ENCODE measurements at places on chromosomes 7 and 10. TPM values are rescaled to one million over a fixed set of nuclear protein-coding genes. Genes with fewer than 3 reads are reported as not detected.

NUTM2D gene
- 4.1 TPM for total RNA-seq

DNA sequence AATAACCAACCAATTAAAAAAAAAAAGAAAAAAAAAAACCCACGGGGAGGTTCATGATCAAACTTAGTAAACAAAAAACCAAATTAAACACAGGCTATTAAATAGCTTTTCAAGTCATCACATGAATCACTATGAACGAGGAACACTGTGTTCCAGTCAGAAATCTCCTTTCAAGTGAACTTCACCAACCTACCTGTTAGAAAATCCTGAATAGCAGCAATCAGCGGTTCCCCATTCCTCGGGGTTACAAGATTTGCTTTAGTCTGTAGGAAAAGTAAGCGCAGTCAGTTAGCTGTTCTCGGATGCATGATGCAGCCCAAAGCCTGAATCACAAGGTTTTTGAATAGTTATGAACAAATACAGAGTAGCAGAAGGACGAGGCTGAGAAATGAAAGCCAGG, 19.0 kb downstream of the POLR3A start:
- no peak for DNase-seq
- H3K4me3 ChIP-seq: no peak overlapping the region
- no peak overlapping the region for H3K27ac ChIP-seq
- H3K4me1 ChIP-seq: no peaks in the 10 kb centered on the region
- no peaks in the 10 kb centered on the region for H3K27me3 ChIP-seq
- peaks cover 29% of the 10 kb centered on the region for H3K36me3 ChIP-seq

- DNase-seq: no peak
- no peak overlapping the region for H3K27ac ChIP-seq
- H3K4me1 ChIP-seq: no peaks in the 10 kb centered on the region
- no peak overlapping the region for H3K4me3 ChIP-seq
- H3K36me3 ChIP-seq: no peaks in the 10 kb centered on the region
Observed at GRCh38 chr7:11437994-11438393, 394.0 kb downstream of the THSD7A start.

- no peak for DNase-seq
- H3K36me3 ChIP-seq: no peaks in the 10 kb centered on the region
- no peaks in the 10 kb centered on the region for H3K4me1 ChIP-seq
Observed at GRCh38 chr7:41104631-41105030, 598.3 kb downstream of the INHBA start.

MLXIPL gene
- total RNA-seq: not detected

XRCC2 gene
- 9.6 TPM for total RNA-seq

DNA sequence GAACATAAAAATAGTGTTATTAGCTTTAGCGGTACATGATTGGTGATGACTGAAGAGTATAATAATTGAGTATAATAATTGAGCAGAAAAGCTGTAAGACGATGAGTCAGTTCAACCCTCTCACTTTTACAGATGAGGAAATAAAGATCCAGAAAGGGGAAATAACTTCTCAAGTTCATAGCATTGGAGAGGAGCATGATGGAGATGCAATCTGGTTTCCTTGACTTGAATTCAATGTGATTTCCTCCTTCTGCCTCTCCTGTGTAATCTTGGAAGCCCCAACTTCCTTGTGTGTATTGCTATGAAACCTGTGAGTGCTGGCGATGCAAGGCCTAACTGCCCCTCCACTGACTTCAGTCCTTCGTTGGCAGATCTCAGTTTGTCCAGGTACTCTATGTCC, 265.1 kb downstream of the LRMDA start:
- H3K4me1 ChIP-seq: no peaks in the 10 kb centered on the region
- H3K27me3 ChIP-seq: no peaks in the 10 kb centered on the region
- DNase-seq: no peak
- H3K27ac ChIP-seq: no peak overlapping the region

ZNF485 gene
- 6.5 TPM for total RNA-seq

- H3K4me1 ChIP-seq: peaks cover 7% of the 10 kb centered on the region
- H3K27me3 ChIP-seq: peaks cover 6% of the 10 kb centered on the region
- DNase-seq: peak; percentile 37
- H3K36me3 ChIP-seq: no peaks in the 10 kb centered on the region
- no peak overlapping the region for H3K4me3 ChIP-seq
Observed at GRCh38 chr7:128876978-128877755, 14.5 kb downstream of the ATP6V1F start.

FLNC gene
- not detected for total RNA-seq

DNA sequence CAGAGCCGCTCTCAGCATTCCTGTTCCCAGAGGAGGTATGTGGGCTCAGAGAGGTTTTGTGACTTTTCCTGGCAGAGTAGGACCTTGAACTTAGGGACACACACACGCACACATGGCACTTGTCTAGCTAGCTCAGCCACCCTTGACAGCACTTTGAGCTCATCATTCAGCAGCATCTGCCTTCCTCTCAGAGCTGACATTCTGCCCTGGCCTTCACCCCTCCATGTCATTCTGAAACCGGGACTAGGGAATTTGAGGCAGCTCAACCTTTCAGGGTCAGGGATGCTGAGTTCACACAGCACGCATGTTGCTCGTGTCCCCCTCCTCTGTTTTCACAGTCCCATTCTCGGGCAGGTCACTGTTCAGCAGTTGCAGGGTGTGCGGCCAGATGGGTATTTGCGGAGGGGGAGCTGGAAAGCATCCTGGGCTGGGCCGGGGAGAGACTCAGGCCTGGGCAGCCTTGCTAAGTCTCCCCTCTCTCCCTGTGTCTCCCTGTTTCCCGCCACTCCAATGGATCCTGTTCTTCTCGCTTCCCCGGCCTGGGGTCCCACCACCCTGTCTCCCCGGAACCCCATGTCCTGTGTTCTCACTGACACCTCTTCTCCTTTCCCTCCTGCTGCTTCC, 78.0 kb downstream of the COL13A1 start:
- H3K27me3 ChIP-seq: peaks cover 12% of the 10 kb centered on the region
- no peak for DNase-seq
- no peak overlapping the region for H3K27ac ChIP-seq

PTPN20 gene
- 2.4 TPM for total RNA-seq

GRCh38 chr10:35592441-35592840, 12.7 kb upstream of the GJD4 start:
- no peak overlapping the region for H3K27ac ChIP-seq
- no peaks in the 10 kb centered on the region for H3K4me1 ChIP-seq

DNA sequence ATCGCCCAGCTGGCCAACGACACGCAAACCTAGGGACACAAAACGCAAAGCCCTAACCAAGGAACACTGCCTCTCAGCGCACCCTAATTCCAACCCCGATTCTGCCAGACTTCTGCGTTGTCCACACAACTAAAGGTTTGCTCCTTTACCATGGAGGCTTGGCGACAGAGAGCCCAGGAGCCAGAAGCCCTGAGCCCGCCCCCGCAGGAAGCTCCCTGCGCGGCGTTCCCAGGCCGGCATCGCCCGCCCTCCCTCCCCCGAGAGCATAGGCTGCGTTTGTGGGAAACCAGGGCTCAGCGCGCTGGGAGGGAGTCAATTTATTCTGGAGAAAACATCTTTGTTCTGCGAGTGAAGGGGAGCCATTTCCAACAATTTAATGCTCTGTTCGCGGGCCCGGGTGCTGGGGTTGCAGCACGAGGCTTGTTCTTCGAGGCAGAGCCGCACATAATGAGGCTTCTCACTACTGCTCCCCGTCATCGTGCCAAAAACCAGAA, 103.9 kb downstream of the GRID1 start:
- no peak overlapping the region for H3K27ac ChIP-seq
- no peak overlapping the region for H3K4me3 ChIP-seq
- peaks cover 21% of the 10 kb centered on the region for H3K27me3 ChIP-seq
- H3K4me1 ChIP-seq: peaks cover 2% of the 10 kb centered on the region

GRCh38 chr7:23469150-23469960, 936 bp downstream of the IGF2BP3 start:
- peaks cover 32% of the 10 kb centered on the region for H3K4me1 ChIP-seq
- H3K27ac ChIP-seq: no peak overlapping the region

DNA sequence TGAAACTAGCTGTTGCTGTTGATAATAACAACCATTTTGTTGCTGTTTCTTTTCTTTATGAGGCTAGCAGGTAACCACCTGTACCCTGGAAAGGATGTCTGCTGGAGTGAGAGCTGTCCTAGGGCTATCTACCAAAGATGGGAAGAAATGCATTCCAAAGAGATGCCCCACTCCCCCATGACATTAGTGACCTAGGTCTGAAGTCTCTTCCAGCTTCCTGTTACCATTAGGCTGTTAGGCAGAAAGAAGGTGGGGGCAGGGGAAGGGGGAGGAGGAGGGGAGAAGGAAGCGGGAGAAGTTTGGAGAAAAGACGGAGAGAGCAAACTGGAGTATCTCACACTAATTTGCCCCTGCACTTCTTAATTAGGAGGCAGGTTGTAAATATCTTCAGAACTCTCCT, 118.5 kb downstream of the ABLIM1 start:
- H3K27me3 ChIP-seq: no peaks in the 10 kb centered on the region
- H3K36me3 ChIP-seq: no peaks in the 10 kb centered on the region
- peaks cover 69% of the 10 kb centered on the region for H3K4me1 ChIP-seq
- DNase-seq: no peak
- peak overlapping the region; percentile 80 for H3K4me3 ChIP-seq

DNA sequence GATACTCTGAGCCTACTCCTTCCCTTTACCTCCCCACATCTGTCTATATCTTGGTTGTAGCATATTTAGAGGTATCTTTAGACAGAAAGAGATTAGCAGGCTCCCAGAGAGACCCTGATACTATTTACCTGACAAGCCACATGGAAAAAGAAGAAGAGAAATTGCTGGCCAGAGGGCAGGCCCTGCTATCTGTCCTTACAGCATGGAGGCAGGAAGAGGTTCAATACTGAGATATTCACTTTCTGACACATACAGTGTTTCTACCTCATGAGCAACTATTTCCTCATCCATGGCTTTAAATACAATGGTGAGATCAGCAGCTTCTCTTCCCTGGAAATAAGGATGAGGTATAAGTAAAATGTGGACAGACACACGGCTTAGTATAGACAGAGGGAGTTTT, 33.9 kb upstream of the TSPAN13 start:
- H3K36me3 ChIP-seq: peaks cover 3% of the 10 kb centered on the region
- no peak overlapping the region for H3K4me3 ChIP-seq
- no peak for DNase-seq
- H3K27me3 ChIP-seq: no peaks in the 10 kb centered on the region
- no peak overlapping the region for H3K27ac ChIP-seq
- H3K4me1 ChIP-seq: no peaks in the 10 kb centered on the region

DNA sequence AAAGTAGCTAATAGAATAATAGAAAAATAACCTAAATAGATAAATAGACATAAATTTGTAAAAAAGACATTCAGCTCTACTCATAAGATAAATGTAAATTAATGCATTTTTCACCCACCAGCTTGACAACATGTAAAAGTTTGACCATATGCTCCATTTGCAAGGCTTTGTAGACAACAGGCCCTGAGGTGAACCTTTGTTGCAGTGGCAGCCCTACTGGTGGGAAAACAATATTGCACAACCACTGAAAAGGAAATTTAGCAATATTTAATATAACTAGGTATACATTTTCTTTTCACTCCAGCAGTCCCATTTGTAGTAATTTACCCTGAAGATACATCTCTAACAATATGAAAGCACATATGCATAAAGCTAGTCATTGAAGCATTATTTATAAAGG, 39.0 kb upstream of the ADRA2A start:
- peaks cover 10% of the 10 kb centered on the region for H3K36me3 ChIP-seq
- H3K27me3 ChIP-seq: peaks cover 2% of the 10 kb centered on the region
- no peak overlapping the region for H3K27ac ChIP-seq

DNA sequence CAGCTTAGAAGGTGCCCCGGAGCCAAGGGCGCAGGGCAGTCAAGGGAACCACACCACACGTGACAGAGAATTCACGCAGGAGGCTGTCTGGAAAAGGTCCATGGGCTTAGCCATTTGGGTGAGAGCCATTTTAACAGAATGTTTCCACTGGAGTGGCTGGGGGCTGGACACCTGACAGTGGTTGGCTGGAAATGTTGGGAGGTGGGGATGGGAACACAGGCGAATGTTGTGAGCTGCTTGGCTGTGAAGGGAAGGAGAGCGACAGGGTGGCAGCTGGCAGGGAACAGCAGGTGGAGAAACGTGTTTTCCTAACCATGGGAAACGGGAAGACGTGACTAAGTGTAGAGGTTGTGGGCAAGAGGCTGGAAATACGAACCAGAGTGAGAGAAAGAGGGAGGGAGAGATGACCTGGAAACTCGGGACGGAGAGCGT, 100.5 kb upstream of the ZNF32 start:
- no peak for DNase-seq
- H3K4me3 ChIP-seq: no peak overlapping the region
- H3K36me3 ChIP-seq: no peaks in the 10 kb centered on the region
- peaks cover 3% of the 10 kb centered on the region for H3K27me3 ChIP-seq

COX15 gene
- 39.4 TPM for total RNA-seq
